HT-29 (cell line): ENCODE measurements at places on chromosomes 16 and 17. TPM values are rescaled to one million over a fixed set of nuclear protein-coding genes. Genes with fewer than 3 reads are reported as not detected.

The TP53TG3C gene
- not detected in 2 replicates for total RNA-seq

The WNT3 gene
- 0.08 TPM in 2 replicates for total RNA-seq

GRCh38 chr17:74110467-74110866 lies 93.0 kb upstream of the RPL38 start:
- DNase-seq = no peak

GRCh38 chr16:21589551-21589950 lies 9.8 kb upstream of the METTL9 start:
- DNase-seq = no peak

DNA sequence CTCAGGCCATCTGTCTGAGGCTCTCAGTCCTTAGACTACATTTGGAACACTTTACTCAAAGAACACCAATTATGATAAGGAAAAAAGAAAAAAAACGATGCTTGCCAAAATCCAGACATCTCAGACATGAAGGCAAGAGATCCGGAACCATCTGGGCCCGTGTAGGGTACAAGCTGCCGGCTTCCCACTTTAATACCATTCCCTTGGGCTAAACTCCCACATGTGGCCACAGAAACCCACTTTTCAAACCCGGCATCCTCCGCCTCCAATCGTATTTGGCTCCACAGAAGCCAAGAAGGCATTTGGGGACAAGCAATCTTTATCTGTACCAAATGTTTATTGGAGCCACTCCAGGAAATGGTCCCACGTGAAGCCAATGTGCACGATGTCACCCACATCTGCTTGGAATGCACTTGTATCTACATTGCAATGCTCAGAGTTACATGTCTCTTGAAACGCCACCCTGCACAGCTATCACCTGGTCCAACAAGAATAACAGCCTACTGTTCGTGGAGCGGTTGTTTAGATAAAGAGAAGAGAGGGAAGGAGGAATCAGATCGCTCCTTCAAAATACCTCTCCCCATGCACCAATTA lies 33.5 kb downstream of the XYLT1 start:
- no peak for DNase-seq

- no peak for DNase-seq
These were observed 70.1 kb downstream of the SMG6 start for GRCh38 chr17:2233441-2233947.

- DNase-seq = peak; percentile 45
These were observed 42.0 kb downstream of the MGAT5B start for GRCh38 chr17:76909971-76910760.

DNA sequence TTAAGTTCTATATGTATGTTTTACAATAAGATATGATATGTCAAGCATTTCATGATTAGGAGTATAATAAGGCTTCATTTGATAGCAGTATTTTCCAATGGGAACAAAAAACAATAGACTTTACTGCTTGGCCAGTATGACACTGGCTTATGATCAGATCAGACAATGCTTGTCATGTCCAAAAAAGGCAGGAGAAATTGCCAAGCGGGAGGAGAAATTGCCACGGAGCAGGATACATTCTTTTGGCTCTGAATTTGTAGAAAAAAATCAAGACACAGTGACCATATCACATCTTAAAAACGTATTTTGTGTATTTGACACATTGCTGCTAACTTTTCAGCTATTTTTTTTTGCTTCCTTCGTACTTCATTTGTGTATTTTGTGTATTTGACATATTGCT lies 404.1 kb downstream of the CNTNAP4 start:
- DNase-seq = no peak
